CD4-positive, alpha-beta T cell treated with Interleukin-4 for 4 hours (primary cell): ENCODE measurements at places on chromosomes 5 and 9.
A peak's percentile ranks its signal among the peaks of the same experiment; 100 is the strongest.

- DNase-seq, result no peak
Observed at GRCh38 chr9:131216806-131217205, 59.5 kb downstream of the FAM78A start.

DNA sequence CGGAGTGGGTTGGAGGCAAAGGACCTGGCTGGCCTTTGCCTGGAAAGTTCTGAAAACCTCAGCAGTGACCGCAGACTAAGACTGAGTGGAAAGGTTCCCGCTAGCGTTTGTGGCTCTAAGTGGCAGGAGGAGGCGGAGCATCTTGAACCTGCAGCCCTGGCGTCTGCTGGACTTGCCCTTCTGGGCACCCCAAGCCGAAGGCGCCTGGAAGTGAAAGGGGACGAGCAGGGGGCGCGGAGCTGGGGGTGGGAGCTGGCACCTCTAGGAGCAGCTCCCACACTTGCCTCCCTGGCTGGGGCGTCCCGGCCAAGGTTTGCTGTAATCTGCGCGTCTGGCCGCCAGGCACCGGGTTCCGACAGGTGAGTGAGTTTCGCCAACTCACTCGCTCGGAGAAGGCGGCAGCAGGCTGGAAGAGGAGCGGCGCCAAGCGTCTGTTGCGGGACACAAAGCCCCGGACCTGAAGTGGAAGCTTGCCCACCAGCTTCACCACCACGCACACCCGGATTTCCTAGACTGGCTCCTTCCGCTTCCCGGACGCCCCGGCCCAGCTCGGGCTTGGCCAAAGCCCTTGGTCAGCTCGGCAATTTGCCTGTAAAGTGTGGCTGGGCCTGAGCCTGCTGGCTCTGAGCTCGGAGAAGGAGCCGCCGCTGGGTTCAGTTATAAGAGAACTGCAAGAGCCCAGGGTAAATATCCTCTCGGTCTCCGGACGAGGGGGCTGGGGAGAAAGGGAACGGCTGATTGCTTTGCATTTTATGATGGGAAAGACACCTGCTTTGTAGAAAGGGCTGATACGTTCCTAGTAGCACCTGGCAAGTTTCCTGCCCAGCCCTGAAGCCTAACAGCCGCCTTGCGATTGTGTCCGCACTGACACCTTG lies at the start of gene GNA14:
GNA14 (minus strand) TSS at position 89 of the 875 bp plus-strand sequence. CDS start 529 bp downstream, outside the sequence.
- DNase-seq, result no peak

- DNase-seq, result no peak
Observed at GRCh38 chr9:111016016-111016415, 22.3 kb downstream of the LPAR1 start.

- peak; percentile 16 for DNase-seq
Observed at GRCh38 chr9:112012026-112012902, 115.7 kb downstream of the UGCG start.

DNA sequence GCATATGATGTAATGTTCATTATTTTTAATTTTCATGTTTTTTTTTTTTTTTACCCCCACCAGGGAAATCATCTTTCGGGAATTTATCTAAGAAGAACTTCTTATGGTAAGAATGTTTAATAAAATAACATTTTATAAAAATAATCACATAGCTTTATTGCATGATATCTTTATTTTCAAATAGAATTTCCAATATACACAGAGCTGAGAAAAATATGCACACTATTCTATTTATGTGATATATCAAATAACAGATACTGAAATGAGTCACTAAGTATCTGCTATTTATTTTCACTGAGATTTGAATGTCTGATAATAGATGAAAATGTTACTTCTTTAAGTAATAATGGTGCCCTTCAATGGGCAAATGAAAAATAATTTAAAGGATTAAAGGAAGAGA lies 1217.3 kb downstream of the MAT2B start:
- no peak for DNase-seq
